ENCODE measurements at places on chromosomes 6 and 20.

GRCh38 chr6:11025921-11026635 is 18.0 kb downstream of the ELOVL2 start:
- DNase-seq: no peak

DNA sequence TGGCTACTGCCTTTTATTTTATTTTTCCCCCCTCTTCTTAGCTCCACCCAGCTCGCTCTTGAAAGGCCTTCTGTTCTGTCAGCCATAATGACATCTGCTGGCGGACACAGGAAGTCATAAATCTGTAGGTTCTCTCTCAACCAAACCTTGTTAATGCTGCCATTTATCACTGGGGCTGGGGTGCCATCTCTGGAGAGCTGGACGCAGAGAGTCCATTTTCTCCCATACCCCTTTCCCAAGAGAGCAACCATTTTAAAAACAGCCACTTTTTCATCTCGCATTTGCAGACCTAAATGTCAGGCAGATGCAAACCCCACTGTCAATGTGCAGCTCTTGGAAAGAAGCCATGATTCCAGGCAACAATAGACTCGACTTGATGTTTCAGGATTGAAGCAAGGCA is 13.0 kb upstream of the TSHZ2 start:
- peak; percentile 51 for DNase-seq

- no peak for DNase-seq
These were observed 110.3 kb upstream of the GGTLC1 start for GRCh38 chr20:24098886-24099285.

DNA sequence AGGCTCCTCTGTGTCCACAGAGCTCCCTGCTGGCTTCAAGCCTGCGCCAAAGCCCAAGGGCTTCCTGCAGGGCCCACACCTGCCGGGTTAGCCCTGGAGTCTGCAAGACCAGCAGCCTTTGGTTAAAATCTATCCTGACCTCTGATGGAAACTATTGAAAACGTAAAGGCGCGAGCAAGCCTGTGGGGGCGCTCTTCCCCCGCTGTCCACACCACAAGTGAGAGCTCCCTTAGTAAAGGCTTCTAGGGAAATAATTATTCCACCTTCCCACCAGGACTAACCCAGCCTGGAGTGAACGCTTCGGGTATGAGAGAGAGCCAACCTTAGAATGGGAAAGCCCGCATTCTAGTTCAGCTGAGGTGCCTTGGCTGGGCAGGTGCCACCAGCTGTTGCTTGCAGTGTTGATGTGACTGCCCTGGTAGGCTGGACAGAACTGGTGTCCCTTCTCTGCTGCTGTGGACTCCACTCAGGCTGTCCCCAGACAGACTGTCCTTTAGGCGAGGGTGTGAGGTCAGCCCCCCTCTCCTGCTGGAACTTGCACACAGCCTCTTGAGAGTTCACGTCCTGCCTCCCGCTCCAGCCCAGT is 68.7 kb downstream of the SYTL3 start:
- DNase-seq: no peak

GRCh38 chr20:49279677-49280462 is 2.0 kb upstream of the ZNFX1 start:
- DNase-seq: no peak

DNA sequence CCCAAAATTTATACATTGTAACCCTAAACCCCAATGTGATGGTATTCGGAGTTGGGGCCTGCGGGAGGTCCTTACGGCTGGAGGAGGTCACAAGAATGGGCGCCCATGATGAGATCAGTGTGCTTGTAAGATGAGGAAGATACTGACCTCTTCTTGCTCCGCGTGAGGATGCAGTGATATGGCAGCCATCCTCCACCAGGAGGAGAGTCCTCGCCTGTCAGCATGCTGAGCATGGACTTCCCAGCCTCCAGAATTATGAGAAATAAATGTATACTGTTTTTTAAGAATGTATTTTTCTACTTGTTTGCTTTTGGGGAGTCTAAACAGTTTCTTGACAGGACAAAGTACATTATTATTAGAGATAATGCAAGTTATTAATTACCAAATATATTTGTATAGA is 8.7 kb upstream of the SYNDIG1 start:
- DNase-seq: no peak

- no peak for DNase-seq
These were observed 450.9 kb downstream of the GJA1 start for GRCh38 chr6:121886223-121886830.

DNA sequence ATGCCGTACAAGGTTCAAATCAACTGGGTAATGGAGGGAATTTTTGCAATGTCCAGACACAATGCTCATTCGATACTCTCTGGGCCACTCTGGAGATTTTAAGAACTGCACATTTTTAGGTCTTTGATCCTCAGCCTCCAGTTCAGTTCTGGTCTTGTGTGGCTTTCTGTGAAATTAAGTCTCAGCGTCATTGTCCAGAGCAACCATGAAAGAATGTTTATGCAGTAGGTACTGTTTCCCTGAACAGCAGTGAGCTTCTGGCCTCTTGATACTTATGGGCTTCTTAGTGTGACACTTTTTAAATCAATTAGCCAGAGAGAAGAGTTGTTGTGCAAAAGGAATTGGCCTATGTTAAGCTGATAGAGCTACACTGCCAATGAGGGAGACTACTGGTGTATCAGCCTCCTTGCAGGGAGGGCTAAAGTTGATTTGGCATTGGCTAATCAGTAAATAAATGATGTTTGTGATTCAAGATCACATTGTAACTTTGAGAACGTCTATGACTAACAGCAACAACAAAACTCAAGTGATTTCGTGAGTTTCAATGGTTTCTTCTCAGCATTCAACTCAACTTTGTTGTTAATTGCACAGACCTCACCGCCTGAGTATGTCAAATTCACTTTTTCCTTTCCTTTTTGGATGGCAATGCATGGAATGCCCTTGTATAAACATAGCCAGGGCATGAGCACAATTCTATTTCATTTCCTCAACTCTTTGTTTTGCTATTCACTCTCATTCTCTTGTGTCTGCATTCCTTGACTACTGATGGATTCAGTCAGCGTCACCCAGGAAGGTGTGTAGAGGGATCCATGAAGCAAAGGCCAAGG is 85.1 kb downstream of the GJA1 start:
- peak; percentile 13 for DNase-seq

GRCh38 chr6:131331873-131332781 is 196.9 kb downstream of the AKAP7 start:
- no peak for DNase-seq

- DNase-seq: no peak
These were observed 10.5 kb upstream of the CLDN20 start for GRCh38 chr6:155253337-155253736.

DNA sequence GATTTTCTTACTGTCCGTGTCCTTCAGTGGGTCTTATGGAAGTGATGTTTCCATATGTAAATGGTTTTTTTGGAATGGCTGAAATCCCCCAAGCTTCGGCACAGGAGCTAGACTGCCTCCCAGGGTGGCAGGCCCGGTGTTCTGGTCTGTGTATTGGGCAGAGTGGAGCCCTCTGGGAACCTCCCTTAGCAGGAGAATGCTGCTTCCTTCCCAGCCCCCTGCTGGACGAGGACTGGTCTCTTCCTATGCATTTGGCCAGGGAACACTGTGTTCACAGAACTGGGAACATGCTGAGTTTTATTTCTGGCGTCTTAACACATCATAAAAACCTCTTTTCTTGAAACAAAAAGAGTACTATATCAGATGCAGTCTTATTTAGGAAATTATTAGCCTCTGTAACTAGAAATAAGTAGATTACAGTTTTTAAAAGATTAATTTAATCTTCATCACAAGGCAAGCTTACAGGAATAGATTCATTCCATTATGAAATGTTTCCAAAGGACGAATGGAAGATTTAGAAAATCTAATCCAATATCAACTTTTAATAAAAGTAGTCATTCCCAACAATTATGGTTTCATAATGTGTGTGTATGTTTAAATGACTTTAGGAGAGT is 56.6 kb downstream of the SYTL3 start:
- peak; percentile 50 for DNase-seq

DNA sequence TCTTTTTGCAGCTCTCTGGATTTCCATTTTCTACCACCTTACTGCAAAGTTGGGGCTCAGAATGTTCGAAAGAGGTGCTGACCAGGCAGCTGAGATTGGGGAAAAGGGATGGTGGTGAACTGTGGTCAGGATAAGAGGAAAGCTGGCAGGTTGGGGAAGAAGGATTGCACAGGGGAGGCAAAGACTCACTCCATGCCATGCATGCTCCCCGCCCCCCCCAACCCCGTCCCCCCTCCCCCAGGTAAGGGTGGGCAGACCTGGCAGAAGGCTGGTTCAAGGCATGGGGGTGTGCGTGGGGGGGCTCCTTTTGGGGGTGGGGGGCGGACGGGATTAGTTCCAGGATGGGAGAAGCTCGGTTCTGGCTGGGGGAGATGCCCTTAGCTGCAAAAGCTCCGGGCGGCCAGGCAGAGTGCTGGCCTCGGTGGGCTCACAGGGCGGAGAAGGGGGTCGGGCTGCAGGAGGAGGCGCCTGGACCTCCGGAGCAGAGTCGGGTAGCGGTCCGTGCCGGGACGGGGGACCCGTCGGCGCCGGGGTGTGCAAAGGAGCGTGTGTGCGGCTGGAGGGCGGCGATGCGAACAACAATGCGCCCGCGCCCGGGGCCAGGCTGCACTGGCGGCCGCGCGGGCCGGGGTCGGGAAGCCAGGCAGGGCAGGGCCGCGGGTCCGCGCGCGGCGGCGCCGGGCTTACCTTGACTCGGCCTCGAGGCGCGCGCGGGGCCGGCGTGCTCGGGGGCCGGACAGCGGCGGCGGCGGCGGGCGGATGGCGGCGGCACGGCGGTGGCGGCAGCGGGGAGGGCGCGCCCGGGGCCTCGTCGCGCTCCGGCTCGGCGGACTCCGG is 880 bp downstream of the ADNP start:
- DNase-seq: peak; percentile 40

All from HT1080 (cell line).